Inflammatory macrophage (primary cell): ENCODE measurements at places on chromosomes 3 and 15.
A peak's percentile ranks its signal among the peaks of the same experiment; 100 is the strongest.

DNA sequence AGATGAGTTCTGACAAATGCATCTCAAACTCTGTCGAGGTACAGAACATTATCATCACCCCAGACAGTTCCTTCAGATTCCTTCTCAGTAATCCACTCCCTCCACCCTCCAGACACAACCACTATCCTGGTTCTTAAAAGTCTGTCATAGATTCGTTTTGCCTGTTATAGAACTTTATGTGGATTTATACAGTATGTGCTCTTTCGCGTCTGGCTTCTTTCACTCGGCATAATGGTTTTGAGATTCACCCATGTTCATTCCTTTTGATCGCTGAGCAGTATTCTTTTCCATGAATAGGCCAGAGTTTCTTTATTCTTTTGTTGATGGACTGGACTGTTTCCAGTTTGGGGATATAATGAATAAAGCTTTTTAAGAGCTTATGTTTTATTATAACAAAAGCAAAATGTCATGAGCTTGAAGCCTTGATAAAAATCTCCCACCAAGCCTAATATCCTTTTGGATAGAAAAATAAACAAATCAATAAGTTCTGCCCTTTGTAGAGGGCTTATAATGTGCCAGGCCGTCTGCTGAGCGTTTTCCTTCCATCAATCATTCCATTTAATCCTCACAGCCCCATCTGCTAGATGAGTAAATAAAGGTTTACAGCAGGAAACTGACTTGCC lies 21.3 kb upstream of the RFTN1 start:
- DNase-seq = no peak

DNA sequence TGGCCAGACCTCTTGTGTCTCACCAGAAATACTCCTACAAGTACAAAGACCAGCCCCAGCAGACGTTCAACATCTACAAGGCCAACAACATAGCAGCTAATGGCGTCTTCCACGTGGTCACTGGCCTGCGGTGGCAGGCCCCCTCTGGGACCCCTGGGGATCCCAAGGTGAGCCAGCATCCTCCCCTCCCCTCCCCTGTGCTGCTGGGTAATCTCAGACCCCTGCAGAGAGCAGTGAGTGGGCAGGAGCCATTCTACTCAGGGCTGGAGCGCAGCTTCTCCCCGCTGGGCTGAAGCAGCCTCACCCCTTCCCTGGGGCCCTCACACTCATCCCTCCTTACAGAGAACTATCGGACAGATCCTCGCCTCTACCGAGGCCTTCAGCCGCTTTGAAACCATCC lies 9.8 kb downstream of the STAB1 start:
- no peak for DNase-seq

- DNase-seq = no peak
Observed at GRCh38 chr3:62922326-62922725, 47.1 kb upstream of the CADPS start.

DNA sequence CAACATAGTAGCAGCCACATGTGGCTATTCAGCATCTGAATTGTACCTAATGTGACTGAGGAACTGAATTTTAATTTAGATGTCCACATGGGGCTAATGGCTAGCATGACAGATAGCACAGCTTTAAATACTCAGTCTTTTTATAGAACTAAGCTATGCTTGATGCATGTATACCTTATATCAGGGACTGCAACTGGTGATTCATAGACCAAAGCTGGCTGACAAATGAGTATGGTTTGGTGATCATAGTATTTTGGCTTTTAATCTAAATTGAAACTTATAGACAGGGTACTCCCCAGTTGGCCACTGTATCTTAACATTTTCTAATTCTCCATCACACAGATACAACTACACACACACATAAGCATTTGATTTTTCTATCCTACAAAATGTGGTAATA lies 83.6 kb downstream of the IGSF11 start:
- DNase-seq = no peak

DNA sequence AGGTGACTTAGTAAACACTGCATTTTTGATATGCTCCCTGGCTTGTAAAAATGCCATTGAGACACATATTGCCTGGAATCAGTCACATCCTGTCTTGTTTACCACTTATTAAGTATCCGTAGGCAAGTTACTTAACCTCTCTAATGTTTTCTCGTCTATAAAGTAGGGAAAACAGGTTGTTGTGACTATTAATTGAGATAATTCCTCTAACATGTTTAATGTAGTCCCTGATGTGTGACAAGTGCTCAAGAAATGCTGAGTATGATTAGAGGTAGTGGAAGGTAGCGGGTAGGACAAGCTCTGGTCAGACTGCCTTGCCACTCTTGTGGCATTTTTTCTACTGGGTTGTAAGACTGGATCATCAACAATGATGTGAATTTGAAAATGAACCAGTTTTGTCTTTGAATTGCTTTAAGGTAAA lies 54.1 kb downstream of the NFKBIZ start:
- no peak for DNase-seq

- DNase-seq = no peak
Observed at GRCh38 chr3:121126033-121126706, 218.2 kb downstream of the STXBP5L start.

DNA sequence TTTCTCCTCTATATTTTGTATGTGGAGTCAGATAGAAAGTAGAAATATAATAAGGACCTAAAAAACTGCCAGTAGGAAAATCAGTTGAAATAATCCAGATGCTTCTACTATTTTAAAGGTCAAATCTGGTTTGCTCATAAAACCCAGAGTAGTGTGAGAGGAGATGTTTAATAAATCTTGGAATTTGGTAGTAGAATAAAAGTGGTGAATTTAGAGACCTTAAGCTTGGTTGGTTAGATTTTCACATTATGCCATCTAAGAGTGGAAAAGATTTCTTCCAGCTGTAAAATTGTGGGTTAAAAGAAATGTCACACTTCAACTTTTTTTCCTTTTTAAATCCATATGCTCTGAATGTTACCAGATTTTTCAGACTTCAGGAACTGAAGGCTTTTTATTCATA lies 266.4 kb upstream of the GOLIM4 start:
- no peak for DNase-seq

- DNase-seq = peak; percentile 89
Observed at GRCh38 chr3:171835116-171835515, 8.0 kb upstream of the TMEM212 start.

GRCh38 chr15:98480844-98481243 lies 167.5 kb upstream of the IGF1R start:
- DNase-seq = no peak

DNA sequence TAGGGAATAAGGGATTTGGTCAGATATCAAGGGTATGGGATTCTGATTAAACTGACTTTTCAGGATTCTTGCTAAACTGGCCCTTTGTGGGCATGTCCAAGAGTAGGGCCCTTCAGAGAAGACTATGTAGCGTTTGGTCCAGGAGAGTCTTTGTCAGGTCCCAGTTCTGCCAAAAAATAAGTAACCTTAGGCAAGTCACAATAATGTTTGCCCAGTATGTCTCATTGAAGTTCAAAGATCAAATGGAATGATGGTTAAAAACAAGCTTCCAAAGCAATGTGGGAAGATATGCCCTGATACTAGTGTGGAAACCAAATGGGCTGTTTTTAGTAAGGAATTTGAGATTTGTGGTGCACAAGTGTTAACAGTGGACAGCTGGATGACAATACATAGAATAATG lies 454.4 kb downstream of the WDR72 start:
- DNase-seq = no peak

DNA sequence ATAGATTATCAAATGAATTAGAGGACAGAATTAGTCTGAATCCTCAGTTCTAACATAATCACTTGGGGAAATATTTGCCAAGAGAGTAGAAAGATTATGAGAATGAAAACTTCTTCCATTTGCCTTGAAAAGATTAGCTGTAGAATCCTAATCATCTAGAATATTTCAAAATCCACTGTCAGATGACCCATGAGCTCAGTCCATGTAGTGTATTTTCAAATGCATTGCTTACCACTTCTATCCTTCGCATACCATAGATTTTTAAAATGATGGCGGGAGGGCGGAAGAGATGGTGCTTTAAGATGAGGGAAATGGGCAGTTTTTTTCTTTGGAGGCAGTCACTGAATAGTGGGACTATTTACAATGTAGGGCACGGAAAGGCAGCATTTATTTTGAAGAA lies 136.3 kb downstream of the SLCO3A1 start:
- DNase-seq = no peak

- no peak for DNase-seq
Observed at GRCh38 chr3:179837374-179837773, 184.5 kb downstream of the USP13 start.

- DNase-seq = peak; percentile 61
Observed at GRCh38 chr15:64731012-64731804, 44.2 kb downstream of the RBPMS2 start.

- DNase-seq = peak; percentile 33
Observed at GRCh38 chr15:101646672-101647071, 5.5 kb downstream of the TM2D3 start.

DNA sequence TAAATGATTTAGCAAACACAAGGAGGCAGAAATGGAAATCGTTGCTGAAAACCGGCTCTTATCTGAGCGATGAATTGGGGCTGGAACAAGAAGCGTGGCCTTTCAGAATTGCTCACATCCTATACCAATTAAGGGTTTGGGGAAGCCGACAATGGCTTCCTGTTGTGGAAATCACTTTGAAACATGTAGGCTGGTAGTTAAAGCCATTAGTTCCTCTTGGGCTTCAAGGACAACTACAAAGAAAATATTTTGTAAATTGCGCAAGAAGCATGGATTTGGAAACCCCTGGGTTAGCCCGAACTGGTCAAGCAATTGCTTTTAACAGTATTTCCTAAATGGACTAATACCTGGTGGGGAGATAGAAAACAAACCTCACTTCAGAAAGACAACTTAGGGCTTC lies 182.4 kb downstream of the ADAMTS9 start:
- peak; percentile 52 for DNase-seq

DNA sequence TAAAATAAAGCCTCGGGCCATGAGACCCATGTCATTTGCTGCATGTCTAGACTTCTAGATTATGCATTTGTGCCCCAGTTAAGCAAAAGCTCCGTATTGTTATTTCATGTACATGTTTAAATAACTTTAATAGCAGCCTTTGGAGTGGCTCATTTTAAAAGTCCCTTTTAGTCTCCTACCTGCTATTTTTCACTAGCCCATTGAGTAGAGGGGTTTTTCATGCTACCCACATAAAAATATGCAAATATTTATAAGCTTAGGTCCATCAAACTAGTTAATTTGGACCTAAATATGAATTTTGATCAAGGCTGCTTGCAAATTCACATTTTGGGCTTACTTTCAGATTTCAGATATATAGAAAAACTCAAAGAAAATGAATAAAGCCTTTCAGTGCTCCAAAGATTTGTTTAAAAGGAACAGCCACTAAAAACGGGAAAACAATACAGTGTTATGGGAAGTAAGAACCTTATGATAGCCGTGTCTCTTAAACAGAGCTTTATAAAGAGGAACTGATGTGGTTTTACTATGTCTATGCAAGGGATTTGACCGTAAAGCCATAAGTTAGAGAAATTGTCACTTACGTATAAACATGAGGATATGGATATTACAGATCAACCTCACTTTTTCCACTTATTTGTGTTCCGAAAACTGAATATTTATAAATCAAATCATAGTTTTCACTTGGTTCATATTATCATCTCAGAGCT lies 30.0 kb downstream of the FILIP1L start:
- peak; percentile 78 for DNase-seq

DNA sequence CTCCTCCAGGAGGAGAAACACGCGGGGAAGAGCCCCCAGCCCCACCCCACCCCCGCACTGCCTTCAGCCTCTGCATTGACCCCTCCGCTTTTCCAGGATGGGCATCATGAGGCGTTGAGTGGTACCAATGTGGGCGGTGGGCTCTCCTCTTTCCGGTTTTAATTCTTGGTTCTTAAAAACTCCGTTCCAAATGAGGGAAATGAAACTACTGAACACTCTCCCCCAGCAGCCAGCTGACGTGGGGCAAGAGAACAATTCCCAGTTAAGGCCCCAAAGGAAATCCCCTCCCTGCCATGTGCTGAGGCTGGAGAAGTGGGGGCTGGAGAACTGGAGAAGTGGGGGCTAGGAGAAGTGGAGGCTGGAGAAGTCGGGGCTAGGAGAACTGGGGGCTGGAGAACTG lies 5.3 kb upstream of the NRROS start:
- DNase-seq = peak; percentile 94

DNA sequence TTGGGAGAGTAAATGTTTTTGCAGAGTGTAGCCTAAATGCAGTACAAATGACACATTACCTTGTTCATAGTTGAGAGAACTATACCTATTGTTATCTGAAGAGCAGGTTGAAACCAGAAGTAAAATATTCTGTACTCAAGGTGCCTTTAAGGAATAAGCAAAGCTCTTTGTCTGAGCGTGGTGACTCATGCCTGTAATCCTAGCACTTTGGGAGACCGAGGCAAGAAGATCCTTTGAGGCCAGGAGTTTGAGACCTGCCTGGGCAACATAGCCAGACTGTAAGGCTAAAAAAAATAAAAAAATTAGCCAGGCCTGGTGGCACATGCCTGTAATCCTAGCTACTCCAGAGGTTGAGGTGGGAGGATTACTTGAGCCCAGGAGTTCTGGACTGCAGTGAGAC lies 2.2 kb upstream of the RNF13 start:
- DNase-seq = no peak

GRCh38 chr3:124033360-124034015 lies 41.6 kb upstream of the ROPN1 start:
- no peak for DNase-seq

DNA sequence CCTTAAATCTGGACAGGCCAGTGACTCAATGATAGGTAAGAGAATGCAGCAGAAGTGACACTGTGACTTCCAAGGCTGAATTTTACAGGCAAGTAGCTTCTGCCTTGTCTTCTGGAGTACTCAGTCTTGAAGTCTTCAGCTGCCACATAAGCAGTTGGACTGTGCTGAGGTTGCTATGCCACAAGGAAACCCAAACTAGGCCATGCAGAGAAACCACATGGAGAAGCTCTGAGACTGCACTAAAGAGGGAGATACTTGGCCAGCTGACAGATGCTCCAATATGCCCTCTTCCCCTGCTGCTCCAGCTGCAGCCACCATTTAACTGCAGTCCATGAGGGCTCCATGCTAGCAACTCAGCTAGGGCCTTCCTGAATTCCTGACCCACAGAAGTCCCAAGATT lies 119.4 kb upstream of the GADL1 start:
- DNase-seq = no peak

DNA sequence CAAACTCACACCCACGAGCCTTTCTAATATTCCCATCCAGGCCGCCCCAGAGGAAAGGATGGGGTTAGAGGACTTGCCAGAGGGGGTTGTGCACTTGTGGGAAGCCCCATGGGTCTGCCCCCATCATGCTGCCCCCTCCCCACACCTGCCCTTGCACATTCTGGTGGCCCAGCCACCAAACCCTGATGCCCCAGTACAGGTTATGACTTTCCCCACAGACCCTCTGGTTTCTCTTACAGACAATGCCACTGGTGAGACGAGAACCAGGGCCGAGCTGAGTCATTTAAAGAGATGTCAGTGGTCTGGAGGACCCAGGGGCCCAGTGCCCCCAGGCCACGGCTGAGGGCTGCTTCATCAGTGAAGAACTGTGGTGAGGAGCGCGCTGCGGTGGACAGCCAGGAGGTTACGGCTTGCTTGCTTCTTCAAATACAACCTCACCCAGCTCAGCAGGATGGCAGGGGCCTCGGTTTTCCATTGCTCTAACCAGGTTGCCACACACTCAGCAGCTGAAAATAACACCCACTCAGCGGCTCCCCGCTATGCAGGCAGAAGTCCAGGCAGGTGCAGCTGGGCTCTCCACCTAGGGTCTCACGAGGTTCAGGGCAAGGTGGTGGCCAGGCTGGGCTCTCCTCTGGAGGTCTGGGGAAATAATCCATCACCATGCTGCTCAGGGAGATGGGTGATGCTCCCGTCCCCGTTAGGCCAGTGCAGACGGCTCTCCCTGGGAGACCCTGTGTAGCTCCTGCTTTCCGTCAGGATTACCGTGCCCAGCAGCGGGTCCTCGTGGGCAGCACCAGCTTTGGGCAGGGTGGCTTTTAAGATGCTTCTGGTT lies 13.8 kb upstream of the SNRPA1 start:
- DNase-seq = no peak

GRCh38 chr3:118226206-118226605 lies 808.4 kb downstream of the IGSF11 start:
- DNase-seq = no peak
